Hair follicle dermal papilla cell (primary cell): ENCODE measurements at places on chromosomes 4 and X. TPM values are rescaled to one million over a fixed set of nuclear protein-coding genes. Genes with fewer than 3 reads are reported as not detected.

The MAGEE1 gene
- total RNA-seq = 2.9 TPM in 2 replicates

The DCX gene
- total RNA-seq = not detected in 2 replicates

The CRLF2 gene
- total RNA-seq = not detected in 2 replicates

The CSAG3 gene
- total RNA-seq = not detected in 2 replicates

The MAN2B2 gene
- total RNA-seq = 34.6 and 35.9 TPM in 2 replicates

The IL3RA gene
- 0.16 TPM in 1 of 2 replicates, not detected in the other for total RNA-seq

The MAGED4B gene
- 72.4 and 78.0 TPM in 2 replicates for total RNA-seq

The EDA2R gene
- 14.4 and 19.6 TPM in 2 replicates for total RNA-seq

The TMPRSS11F gene
- total RNA-seq = not detected in 2 replicates

The AMBN gene
- total RNA-seq = not detected in 2 replicates

The YIPF7 gene
- total RNA-seq = not detected in 2 replicates

The GNRHR gene
- not detected in 2 replicates for total RNA-seq

The RAB39B gene
- 0.65 and 0.85 TPM in 2 replicates for total RNA-seq

The PI4K2B gene
- total RNA-seq = 25.6 and 26.1 TPM in 2 replicates

The SPANXB1 gene
- total RNA-seq = not detected in 2 replicates

The PAGE2B gene
- total RNA-seq = not detected in 2 replicates

The TLR2 gene
- total RNA-seq = 1.1 and 2.6 TPM in 2 replicates

The SPON2 gene
- 226 and 238 TPM in 2 replicates for total RNA-seq

The RENBP gene
- total RNA-seq = 5.5 and 6.2 TPM in 2 replicates

The TMEM255A gene
- 0.12 and 0.16 TPM in 2 replicates for total RNA-seq

The DCAF4L1 gene
- total RNA-seq = 0.16 TPM in 1 of 2 replicates, not detected in the other

The S100G gene
- not detected in 2 replicates for total RNA-seq

The HPF1 gene
- total RNA-seq = 13.8 and 18.7 TPM in 2 replicates

The TBC1D9 gene
- total RNA-seq = 27.6 and 29.5 TPM in 2 replicates

The PHOX2B gene
- total RNA-seq = not detected in 2 replicates

The NPY5R gene
- not detected in 2 replicates for total RNA-seq

The TMSB15C gene
- 1.9 and 2.9 TPM in 2 replicates for total RNA-seq

The BCOR gene
- total RNA-seq = 40.0 and 43.0 TPM in 2 replicates

The PLAC8 gene
- 0.12 and 1.1 TPM in 2 replicates for total RNA-seq

The GPR173 gene
- total RNA-seq = 3.5 and 4.4 TPM in 2 replicates

The OCRL gene
- total RNA-seq = 16.9 and 18.3 TPM in 2 replicates

The ATOH1 gene
- total RNA-seq = not detected in 2 replicates

The WNK3 gene
- 2.9 and 4.9 TPM in 2 replicates for total RNA-seq

The VCX3B gene
- total RNA-seq = not detected in 2 replicates

The WDR17 gene
- total RNA-seq = 1.7 and 3.2 TPM in 2 replicates

The VCX3A gene
- 0.16 TPM in 1 of 2 replicates, not detected in the other for total RNA-seq

The SHISA3 gene
- not detected in 2 replicates for total RNA-seq

The MAGEB17 gene
- 0.32 TPM in 1 of 2 replicates, not detected in the other for total RNA-seq

The MGARP gene
- 14.9 and 58.0 TPM in 2 replicates for total RNA-seq

The ASMT gene
- 0.12 TPM in 1 of 2 replicates, not detected in the other for total RNA-seq

The GLOD5 gene
- not detected in 2 replicates for total RNA-seq

The AFM gene
- total RNA-seq = not detected in 2 replicates

The MTTP gene
- total RNA-seq = 0.24 TPM in 1 of 2 replicates, not detected in the other

The SPIN2A gene
- total RNA-seq = 2.2 and 3.4 TPM in 2 replicates

The ALAS2 gene
- total RNA-seq = not detected in 2 replicates

The RHOXF1 gene
- not detected in 2 replicates for total RNA-seq

The ITIH6 gene
- total RNA-seq = not detected in 2 replicates

The CNGA1 gene
- not detected in 2 replicates for total RNA-seq

The EREG gene
- total RNA-seq = 0.61 and 10.9 TPM in 2 replicates

The VCX2 gene
- not detected in 2 replicates for total RNA-seq

The NCAPG gene
- total RNA-seq = 3.6 and 5.4 TPM in 2 replicates

The CAPN6 gene
- 0.12 and 0.16 TPM in 2 replicates for total RNA-seq

The CTAG1A gene
- not detected in 2 replicates for total RNA-seq

The BMPR1B gene
- total RNA-seq = 0.32 and 0.73 TPM in 2 replicates

The MSANTD1 gene
- total RNA-seq = 0.85 and 1.3 TPM in 2 replicates

The PAGE5 gene
- total RNA-seq = not detected in 2 replicates
